A172 (cell line): ENCODE measurements at places on chromosomes 6 and 20. TPM values are rescaled to one million over a fixed set of nuclear protein-coding genes. Genes with fewer than 3 reads are reported as not detected.
A peak's percentile ranks its signal among the peaks of the same experiment; 100 is the strongest.

Gene SOX18
- total RNA-seq = 0.21 and 1.9 TPM in 2 replicates

DNA sequence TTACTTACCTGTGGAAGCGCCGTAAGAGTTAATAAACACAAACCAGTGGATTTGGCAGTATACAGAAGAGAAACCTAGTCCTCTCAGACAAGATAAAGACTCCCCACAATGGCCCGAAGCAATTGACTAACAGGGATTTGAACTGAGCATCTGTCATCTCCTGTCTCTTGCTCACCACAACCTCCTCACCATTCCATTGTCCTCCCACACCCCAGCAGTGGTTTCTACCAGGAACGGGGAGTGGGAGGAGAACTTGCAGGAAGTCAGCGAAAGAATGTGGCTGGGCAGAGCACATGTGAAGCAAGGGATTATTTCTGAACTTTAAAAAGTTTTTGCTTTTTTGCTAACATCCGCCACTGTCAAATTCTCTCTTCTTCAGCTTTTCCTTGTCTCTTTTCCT is 24.6 kb upstream of the TAAR1 start:
- DNase-seq = peak; percentile 50

DNA sequence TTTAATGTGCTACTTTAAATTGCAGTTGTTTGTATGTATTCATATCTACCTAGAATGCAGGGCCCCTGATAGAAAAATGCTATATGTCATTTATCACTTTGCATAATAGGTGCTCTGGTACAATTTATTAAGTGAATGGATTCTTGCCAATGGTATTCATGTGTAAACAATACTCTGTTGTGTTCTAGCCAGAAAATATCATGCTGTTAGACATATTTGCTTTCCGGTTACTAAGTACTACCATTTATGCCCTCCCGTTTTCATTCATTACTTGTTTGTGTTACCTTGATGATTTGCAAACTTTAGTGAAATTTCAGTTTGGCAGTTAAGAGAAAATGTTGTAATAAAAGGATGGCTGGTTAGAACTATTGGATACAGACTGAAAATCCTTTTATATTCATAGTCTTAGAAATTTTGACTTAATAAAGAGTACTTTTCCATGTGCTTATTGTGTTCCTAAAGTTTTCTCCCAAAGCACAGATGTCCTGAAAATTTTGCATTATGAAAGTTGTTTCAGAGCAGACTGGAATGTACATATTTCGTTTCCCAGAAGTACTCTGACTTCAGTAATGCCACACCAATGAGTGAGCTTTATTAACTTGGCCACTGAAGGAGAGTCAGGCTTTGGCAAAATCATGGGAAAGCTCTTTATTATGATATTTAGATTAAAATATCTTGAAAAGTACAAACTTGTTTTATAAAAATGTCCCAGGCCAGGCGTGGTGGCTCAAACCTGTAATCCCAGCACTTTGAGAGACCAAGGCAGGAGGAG is 31.5 kb downstream of the RPF2 start:
- no peak for DNase-seq

DNA sequence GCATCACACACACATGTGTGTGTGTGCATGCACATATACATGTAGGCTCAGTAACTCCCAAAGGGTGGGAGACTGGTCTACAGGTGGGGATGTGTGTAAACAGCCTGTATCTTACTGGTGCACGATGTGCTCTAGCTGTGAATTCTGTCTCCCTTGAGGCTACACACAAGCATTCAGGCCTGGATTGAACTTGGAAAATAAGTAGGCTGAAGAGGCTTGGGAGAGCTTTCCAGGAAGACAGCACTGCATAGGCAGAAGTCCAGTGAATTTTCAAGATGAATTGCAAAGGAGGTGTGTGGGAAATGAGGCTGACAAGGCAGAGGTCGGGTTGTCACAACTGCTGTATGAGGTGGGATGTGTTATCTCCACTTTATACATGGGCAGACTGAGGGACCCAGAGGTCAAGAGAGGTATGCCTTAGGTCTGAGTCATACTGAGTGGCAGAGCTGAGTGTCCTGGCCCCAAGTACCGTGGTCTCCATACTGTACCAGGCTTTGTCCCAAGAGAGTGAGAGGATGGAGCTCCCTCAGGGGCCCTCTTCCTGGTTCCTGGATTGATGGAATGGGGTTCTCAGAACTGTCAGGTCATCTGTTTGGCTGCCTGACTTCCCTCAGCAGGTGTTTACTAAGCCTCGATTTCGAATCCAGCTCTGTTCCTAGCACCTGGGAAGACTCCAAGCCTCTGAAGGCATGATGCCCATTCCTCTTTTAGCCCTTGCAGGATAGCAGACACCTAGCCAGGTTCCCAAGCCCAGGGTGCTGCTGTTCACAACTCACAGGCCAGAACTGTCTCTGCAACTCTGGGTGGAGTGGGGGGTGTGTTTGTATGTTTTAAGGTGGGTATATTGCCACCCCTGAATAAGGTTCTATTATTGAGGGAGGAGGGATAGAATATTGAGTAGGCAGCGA is 14.4 kb downstream of the SNPH start:
- peak; percentile 30 for DNase-seq

- no peak for DNase-seq
Observed at GRCh38 chr6:91392951-91393350, 806.1 kb upstream of the MAP3K7 start.

GRCh38 chr6:45576648-45577624 is 199.2 kb upstream of the SUPT3H start:
- no peak for DNase-seq
